Stimulated activated CD4-positive, alpha-beta T cell treated with anti-CD3 and anti-CD28 coated beads, Interleukin-15, amount 100 ng/mL, for 1 hour (primary cell): ENCODE measurements at places on chromosomes 11 and 22.

DNA sequence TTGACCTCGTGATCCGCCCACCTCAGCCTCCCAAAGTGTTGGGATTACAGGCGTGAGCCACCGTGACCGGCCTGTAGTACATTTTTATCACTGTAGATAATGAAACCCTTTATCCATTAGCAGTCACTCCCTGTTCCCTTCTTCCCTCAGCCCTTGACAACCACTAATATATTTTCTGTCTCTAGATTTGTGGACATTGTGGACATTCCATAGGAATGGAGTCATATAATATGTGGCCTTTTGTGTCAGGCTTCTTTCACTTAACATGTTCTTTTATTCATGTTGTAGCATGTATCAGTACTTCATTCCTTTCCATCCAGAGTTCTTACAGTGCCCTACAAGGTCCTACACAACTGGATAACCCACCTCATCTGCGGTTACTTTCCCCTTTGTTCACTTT is 30.5 kb downstream of the RRM1 start:
- no peak for DNase-seq

DNA sequence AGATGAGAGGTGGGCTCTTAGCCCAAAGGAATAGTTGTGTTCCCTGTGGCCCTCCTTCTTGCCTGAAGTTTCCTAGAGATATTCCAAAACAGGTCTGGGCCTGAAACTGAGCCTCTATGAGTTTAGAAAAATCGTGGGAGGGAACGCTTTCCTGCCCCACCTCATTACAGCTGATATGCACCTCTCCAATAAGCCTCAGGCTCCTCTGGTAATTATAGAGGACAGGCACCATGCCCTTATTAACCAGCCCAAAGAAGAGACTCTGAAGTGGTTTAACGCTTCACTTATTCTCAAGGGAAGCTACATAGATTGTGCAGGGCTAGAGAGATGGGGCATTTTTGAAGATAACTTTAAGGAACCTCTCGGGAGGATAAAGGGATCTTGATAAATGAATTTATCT is 3.4 kb upstream of the MPZL2 start:
- DNase-seq: no peak

DNA sequence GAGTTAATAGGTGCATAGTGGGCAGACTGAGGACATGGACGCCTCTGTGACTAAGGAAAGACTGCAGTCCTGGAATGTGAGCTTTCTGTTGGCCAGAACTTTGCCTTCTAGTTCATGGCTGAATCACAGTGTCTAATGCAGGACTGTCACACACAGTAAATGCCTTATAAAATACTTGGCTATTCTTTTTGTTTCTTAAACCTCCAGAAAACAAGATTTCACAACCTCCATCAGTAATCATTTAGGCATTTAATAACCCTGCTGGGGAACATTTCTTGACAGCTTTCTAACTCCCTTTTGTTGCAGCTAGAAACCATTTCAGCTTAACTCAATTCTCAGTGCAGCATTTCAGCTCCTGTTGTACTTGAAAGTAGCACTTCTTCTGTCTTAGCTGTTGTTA is 335.8 kb upstream of the DDI1 start:
- DNase-seq: no peak

- DNase-seq: no peak
Observed at GRCh38 chr11:85809863-85810262, 1.1 kb downstream of the SYTL2 start.

GRCh38 chr11:80136991-80137390 is 696.2 kb upstream of the TENM4 start:
- DNase-seq: no peak

GRCh38 chr11:13140028-13140870 is 131.1 kb downstream of the RASSF10 start:
- DNase-seq: no peak

- no peak for DNase-seq
Observed at GRCh38 chr11:46327829-46328228, 19.4 kb upstream of the DGKZ start.

DNA sequence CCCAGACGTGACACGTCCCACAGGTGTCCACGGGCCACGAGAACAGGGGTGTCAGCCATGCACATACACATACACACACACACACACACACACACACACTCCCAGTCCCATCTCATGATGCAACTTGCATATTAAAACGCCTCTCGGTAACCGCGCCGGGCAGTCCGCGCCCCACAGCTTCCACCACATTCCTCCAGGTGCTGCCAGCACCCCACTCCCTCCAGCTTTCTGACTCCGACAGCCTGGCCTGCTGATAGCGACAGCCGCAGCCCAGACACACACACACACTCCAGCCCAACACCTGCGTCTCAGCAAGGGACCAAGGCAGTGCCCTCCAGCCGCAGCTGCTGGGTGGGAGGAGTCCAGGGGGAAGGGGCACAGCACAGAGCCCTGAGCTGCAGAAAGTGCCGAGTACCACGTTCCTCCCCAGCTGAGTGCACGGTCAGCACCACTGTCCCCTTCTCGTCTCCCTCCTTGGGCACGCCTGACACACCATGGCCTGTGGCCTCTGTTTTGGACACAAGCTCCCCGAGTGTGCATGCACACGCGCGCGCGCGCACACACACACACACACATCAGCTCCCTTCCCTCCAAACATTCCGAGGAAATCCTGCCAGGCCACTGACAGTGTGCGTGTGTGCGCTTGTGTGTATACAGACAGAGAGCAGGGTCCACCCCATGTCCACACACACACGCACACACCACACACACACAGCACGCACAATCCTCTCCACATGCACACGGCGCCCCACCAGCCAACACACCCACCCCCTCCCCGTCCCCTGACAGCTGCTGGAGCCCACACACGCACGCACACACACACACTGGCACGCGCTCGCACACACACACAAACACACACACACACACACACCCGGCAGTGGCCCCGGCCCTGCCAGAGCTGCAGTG is 1.2 kb downstream of the ELFN2 start:
- no peak for DNase-seq
